Skin of body (tissue), 3 donors: ENCODE measurements at places on chromosomes 7 and 10. TPM values are rescaled to one million over a fixed set of nuclear protein-coding genes. Genes with fewer than 3 reads are reported as not detected.

- no peak for DNase-seq
These were observed 508 bp upstream of the TECPR1 start for GRCh38 chr7:98252425-98253054.

OPALIN gene
- total RNA-seq = not detected

DNA sequence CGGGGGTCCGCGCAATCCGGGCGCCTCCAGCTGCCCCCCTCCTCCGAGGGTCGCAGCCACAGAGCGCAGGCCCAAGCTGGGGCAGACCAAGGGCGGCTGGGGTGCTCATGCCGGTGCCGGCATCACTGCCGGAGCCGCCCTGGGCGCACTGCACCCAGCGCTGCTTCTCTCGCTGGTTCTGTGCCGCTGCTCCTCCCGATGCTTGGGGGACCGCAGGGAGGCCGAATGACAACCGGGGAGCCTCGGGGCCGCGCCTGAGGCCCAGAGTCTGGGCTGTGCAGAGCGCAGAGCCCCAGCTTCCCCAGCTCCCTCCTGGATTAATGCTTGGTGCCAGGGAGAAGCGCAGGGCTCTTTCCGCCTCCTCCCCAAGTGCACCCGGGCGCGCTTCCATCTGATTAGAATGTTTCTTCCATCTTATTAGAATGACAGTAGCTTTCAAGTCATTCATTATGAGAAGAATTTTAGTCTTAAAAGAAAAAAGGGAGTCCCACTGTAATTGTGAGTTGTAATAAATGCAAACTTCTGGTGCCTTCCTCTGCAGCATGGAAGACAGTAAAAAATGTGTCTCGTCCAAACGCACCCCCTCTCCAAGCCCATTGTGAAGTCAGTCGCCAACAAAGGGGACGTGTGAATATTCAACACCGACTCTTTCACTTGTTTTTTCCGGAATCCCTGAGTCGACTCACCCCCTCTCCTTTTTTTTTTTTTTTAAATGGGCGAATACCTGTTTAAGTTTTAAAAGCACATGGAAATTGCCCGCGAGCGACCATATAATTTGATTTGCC is 19.5 kb upstream of the PTF1A start:
- no peak for DNase-seq

GRCh38 chr7:70597066-70597465 is 534.9 kb upstream of the GALNT17 start:
- no peak for DNase-seq

GRCh38 chr7:2551418-2551817 is 3.9 kb downstream of the BRAT1 start:
- no peak for DNase-seq
